Esophagus muscularis mucosa (tissue), 4 donors: ENCODE measurements at places on chromosomes 5 and 9. TPM values are rescaled to one million over a fixed set of nuclear protein-coding genes. Genes with fewer than 3 reads are reported as not detected.

GRCh38 chr5:54905246-54905795, 80.1 kb downstream of the ESM1 start:
- no peaks in the 10 kb centered on the region for H3K36me3 ChIP-seq
- H3K4me3 ChIP-seq, result no peak overlapping the region
- no peaks in the 10 kb centered on the region for H3K27me3 ChIP-seq
- H3K27ac ChIP-seq, result no peak overlapping the region

GRCh38 chr9:84953797-84954705, 284.5 kb downstream of the NTRK2 start:
- no peaks in the 10 kb centered on the region for H3K27me3 ChIP-seq
- H3K4me3 ChIP-seq, result no peak overlapping the region
- H3K27ac ChIP-seq, result no peak overlapping the region
- no peak for DNase-seq

- peaks cover 34% of the 10 kb centered on the region for H3K36me3 ChIP-seq
- DNase-seq, result no peak
- H3K4me1 ChIP-seq, result no peaks in the 10 kb centered on the region
- no peaks in the 10 kb centered on the region for H3K27me3 ChIP-seq
- no peak overlapping the region for H3K4me3 ChIP-seq
- no peak overlapping the region for H3K27ac ChIP-seq
These were observed 71.2 kb downstream of the ZNF354C start for GRCh38 chr5:179131321-179131835.

DNA sequence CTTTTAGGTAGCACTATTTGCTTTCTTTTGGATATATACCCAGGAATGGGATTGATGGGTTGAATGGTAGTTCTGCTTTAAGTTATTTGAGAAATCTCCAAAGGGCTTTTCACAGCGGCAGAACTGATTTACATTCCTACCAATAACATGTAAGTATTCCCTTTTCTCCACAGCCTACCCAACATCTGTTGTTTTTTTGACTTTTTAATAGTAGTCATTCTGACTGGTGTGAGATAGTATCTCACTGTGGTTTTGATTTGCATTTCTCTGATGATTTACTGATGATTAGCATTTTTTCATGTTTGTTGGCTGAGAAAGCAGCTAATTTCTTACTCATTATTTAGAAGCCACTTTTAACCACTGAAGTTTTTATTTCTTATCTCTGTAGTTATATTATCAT, 221.1 kb upstream of the ACTBL2 start:
- H3K4me1 ChIP-seq, result peaks cover 3% of the 10 kb centered on the region
- H3K27ac ChIP-seq, result no peak overlapping the region
- DNase-seq, result no peak
- no peaks in the 10 kb centered on the region for H3K36me3 ChIP-seq

GRCh38 chr5:135454946-135455345, 2.8 kb upstream of the TIFAB start:
- no peaks in the 10 kb centered on the region for H3K27me3 ChIP-seq
- no peaks in the 10 kb centered on the region for H3K36me3 ChIP-seq
- H3K27ac ChIP-seq, result no peak overlapping the region
- no peak overlapping the region for H3K4me3 ChIP-seq

DNA sequence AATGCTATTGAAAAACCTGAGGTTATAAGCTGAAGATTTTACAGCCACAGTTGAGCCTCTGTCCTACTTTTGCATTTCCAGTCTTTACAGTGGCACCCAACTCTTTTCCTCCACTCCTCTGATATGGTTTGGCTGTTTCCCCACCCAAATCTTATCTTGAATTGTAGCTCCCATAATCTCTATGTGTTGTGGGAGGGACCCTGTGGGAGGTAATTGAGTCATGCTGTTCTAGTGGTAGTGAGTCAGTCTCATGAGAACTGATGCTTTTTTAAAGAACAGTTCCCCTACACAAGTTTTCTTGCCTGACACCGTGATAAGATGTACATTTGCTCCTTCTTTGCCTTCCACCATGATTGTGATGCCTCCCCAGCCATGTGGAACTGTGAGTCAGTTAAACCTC, 646.1 kb upstream of the SEMA6A start:
- no peaks in the 10 kb centered on the region for H3K4me1 ChIP-seq
- no peaks in the 10 kb centered on the region for H3K36me3 ChIP-seq
- H3K27me3 ChIP-seq, result no peaks in the 10 kb centered on the region
- DNase-seq, result no peak

DNA sequence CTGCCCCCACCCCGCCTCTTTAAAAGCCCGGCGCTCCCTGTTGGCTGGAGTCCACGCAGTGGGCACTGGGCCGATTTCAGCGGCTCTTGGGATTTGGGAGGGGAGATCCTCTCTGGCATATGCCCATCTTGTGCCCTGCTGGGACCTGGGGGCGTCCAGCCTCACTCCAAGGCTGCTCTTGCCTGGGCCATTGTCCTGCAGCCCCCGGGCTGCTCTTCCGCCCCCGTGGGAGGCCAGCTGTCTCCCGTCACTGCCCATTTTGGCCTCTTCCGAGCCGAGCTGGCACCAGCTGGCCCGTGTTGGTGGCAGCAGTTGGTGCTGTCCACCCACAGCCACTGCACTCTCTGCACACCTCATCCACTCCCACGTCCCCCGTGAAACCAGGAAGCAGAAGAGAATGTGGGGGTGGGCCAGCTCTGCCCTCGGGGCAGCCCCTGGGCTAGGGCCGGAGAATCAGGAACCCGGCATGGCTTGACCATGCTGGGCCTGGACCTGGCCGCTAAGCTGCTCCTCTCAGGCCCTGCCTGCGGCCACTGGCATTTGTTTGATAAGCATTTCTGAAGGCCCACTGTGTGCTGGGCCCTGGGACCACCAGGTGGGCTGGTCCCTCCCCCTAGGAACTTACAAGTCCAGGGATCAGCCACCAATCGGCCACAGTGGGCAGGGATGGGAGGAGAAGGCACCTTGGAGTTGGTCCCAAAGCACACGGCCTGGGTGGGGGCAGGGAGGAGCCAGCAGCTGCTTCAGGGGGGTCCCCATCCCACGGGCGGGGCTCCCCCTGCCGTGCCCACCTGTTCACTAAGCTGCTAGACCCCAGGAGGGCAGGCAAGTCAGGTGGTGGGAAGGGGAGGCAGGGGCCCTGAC, 2.2 kb downstream of the C8G start:
- DNase-seq, result no peak
- H3K36me3 ChIP-seq, result peaks cover 10% of the 10 kb centered on the region
- H3K4me3 ChIP-seq, result no peak overlapping the region
- H3K27me3 ChIP-seq, result no peaks in the 10 kb centered on the region

- H3K36me3 ChIP-seq, result no peaks in the 10 kb centered on the region
- H3K4me1 ChIP-seq, result no peaks in the 10 kb centered on the region
- DNase-seq, result no peak
- no peak overlapping the region for H3K27ac ChIP-seq
- no peak overlapping the region for H3K4me3 ChIP-seq
These were observed 229.0 kb downstream of the ROR2 start for GRCh38 chr9:91720751-91721705.

GRCh38 chr9:137269231-137269772, 8.2 kb upstream of the TOR4A start:
- no peak for DNase-seq
- peaks cover 33% of the 10 kb centered on the region for H3K36me3 ChIP-seq
- peaks cover 23% of the 10 kb centered on the region for H3K4me1 ChIP-seq
- H3K27ac ChIP-seq, result peak overlapping the region; percentile 67
- H3K27me3 ChIP-seq, result no peaks in the 10 kb centered on the region

DNA sequence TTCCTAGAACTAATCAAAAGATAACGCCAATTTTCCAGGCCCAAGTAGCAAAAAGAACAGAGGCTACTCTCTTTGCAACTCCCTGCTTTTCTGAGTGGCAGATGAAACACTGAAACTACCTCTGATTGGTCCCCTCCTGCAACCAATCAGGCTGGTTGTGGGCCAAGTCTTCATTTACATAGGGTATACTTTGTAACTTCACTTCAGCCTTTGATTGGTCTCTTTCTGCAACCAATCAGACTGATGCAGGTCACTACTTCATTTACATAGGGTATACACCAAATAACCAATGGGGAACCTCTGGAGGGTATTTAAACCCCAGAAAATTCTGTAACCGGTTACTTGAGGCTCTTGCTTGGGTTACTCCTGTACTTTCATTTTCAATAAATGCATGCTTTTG, 289.6 kb downstream of the MED10 start:
- H3K36me3 ChIP-seq, result no peaks in the 10 kb centered on the region
- no peak overlapping the region for H3K27ac ChIP-seq
- H3K27me3 ChIP-seq, result no peaks in the 10 kb centered on the region
- H3K4me3 ChIP-seq, result no peak overlapping the region

DNA sequence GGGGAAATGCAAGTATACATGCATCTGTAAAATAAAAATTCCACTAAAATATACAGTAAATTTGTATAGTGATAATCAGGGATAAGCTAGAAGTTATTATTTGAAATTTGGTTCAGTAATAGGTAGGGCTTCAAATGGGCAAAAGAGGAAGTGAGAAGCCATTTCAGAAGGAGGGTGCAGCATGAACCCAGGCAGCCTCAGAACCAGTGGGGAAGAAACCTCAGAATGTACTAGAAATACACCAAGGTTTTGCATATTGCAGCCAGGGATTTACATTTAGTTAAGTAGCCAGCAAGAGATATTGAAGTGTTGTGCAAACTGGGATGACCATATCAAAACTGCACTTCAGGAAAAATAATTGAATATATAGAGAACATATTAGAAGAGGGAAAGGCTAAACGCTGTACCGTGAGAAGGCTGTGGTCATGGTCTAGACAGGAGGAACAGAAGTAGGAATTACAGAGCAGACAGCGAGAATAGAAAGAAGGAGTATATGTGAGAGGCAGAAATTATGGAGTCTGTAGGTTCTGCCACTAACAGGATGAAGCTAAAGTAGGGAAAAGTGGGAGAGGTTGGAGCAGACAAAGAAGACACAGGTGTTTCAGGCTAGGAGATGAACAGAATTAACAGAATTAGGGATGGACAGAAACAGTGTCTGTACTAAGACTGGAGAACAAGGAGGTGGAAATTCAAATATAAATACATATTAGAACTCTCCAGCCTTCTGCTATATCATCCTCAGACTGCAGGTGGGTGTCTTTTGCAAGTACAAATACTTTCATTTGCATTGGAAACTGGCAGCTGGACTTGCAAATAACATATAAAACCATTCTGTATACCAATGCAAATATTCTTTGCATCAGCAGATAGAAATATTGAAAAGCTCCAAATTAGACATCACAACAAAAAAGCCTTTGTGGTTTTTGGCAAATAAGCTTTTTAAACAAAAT, 335.6 kb downstream of the ZNF608 start:
- no peak overlapping the region for H3K4me3 ChIP-seq
- H3K27ac ChIP-seq, result no peak overlapping the region
- H3K27me3 ChIP-seq, result no peaks in the 10 kb centered on the region
- no peaks in the 10 kb centered on the region for H3K4me1 ChIP-seq
- no peaks in the 10 kb centered on the region for H3K36me3 ChIP-seq
- DNase-seq, result no peak

GRCh38 chr5:159660401-159660800, 255.9 kb upstream of the ADRA1B start:
- H3K27me3 ChIP-seq, result no peaks in the 10 kb centered on the region
- no peaks in the 10 kb centered on the region for H3K4me1 ChIP-seq
- DNase-seq, result no peak
- H3K27ac ChIP-seq, result no peak overlapping the region

- H3K27ac ChIP-seq, result no peak overlapping the region
- no peak for DNase-seq
These were observed 58.8 kb downstream of the SNX30 start for GRCh38 chr9:112809351-112809848.

DNA sequence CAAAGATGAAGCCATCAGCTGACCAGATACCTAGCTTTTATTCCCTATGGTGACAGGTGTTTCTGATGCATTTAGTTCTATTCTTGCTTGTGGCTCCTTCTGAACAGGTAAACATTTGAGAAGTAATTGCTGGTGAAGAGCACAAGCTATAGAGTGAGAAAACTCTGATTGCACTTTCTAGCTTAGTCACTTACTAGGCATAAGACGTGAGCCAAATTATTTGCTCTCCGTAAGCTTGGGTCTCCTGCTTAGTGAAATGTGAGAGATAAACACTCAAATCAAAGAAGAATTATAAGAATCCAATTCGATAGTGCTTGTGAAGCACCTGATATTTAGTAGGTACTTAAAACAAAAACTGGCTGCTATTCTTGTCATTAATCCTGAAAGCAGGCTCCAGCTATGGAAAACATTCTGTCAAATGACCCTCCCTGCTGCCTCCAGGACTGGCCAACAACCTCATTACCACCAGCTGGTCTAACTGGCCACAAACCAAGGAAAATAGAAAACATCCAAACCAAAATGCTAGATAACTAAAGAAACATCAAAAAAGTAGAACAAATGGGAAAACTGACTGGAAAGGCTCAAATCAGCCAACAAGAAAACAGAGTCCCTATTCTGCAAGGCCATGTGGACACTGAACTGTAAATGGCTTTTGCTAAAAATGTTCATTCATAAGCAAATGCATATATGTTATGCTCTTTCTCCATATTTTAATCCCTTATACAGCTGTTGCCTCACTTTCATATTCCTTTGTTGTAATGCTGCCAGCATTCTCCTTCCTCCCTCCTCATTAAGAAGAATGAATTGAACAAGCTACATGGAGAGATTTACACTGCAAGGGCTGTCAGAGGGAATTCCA, 616.1 kb downstream of the DTWD2 start:
- DNase-seq, result no peak
- no peak overlapping the region for H3K4me3 ChIP-seq
- H3K27ac ChIP-seq, result no peak overlapping the region
- H3K4me1 ChIP-seq, result peaks cover 35% of the 10 kb centered on the region
- no peaks in the 10 kb centered on the region for H3K36me3 ChIP-seq
- no peaks in the 10 kb centered on the region for H3K27me3 ChIP-seq

GRCh38 chr9:69324549-69325401, at the start of gene ENTREP1:
TSS of gene ENTREP1 (plus strand) at chr9:69325215. CDS start at chr9:69325310, 95 bp downstream.
- peak within 1 kb of the TSS; percentile 70 for H3K4me3 ChIP-seq
- H3K27ac ChIP-seq, result peak within 1 kb of the TSS; percentile 88
- peaks cover 20% of the 10 kb centered on the region for H3K4me1 ChIP-seq
- DNase-seq, result no peak
- H3K27me3 ChIP-seq, result no peaks in the 10 kb centered on the region

- no peak overlapping the region for H3K27ac ChIP-seq
- H3K4me1 ChIP-seq, result peaks cover 5% of the 10 kb centered on the region
- H3K27me3 ChIP-seq, result no peaks in the 10 kb centered on the region
- no peak for DNase-seq
- H3K4me3 ChIP-seq, result peak overlapping the region; percentile 30
These were observed 328.1 kb downstream of the HINT1 start for GRCh38 chr5:130836729-130837649.

- no peaks in the 10 kb centered on the region for H3K4me1 ChIP-seq
- H3K27ac ChIP-seq, result peak overlapping the region; percentile 71
- no peak overlapping the region for H3K4me3 ChIP-seq
These were observed 102.3 kb upstream of the ADAMTSL1 start for GRCh38 chr9:18371621-18372020.

GRCh38 chr5:80874162-80874561, 86.0 kb upstream of the RASGRF2 start:
- H3K4me3 ChIP-seq, result no peak overlapping the region
- H3K27me3 ChIP-seq, result no peaks in the 10 kb centered on the region
- H3K4me1 ChIP-seq, result no peaks in the 10 kb centered on the region
- H3K27ac ChIP-seq, result no peak overlapping the region
- peaks cover 31% of the 10 kb centered on the region for H3K36me3 ChIP-seq
- no peak for DNase-seq

GRCh38 chr9:1995084-1995483, 20.1 kb upstream of the SMARCA2 start:
- DNase-seq, result no peak
- no peaks in the 10 kb centered on the region for H3K27me3 ChIP-seq
- no peaks in the 10 kb centered on the region for H3K4me1 ChIP-seq
- H3K36me3 ChIP-seq, result no peaks in the 10 kb centered on the region
- no peak overlapping the region for H3K4me3 ChIP-seq

Gene CNTFR
- total RNA-seq, result 1.8 TPM

Gene PPP3R2
- not detected for total RNA-seq

Gene CDH6
- 4.7 TPM for total RNA-seq

Gene PCDHA1
- not detected for total RNA-seq

Gene C9
- not detected for total RNA-seq

Gene AUH
- total RNA-seq, result 17.7 TPM

Gene HTR1A
- not detected for total RNA-seq

Gene MARCOL
- total RNA-seq, result not detected

Gene GRIN3A
- total RNA-seq, result 0.57 TPM
